Naive thymus-derived CD8-positive, alpha-beta T cell (primary cell): ENCODE measurements at places on chromosomes 13 and 19. TPM values are rescaled to one million over a fixed set of nuclear protein-coding genes. Genes with fewer than 3 reads are reported as not detected.

Gene CEACAM7
- polyA plus RNA-seq: not detected

Gene IFI30
- polyA plus RNA-seq: 7.1 TPM

Gene ZNF283
- 4.3 TPM for polyA plus RNA-seq

Gene FXYD5
- 544 TPM for polyA plus RNA-seq

Gene RPL28
- polyA plus RNA-seq: 559 TPM

Gene OR7A10
- polyA plus RNA-seq: not detected

Gene TEKTIP1
- not detected for polyA plus RNA-seq

- DNase-seq: peak; percentile 72
Observed at GRCh38 chr19:46542428-46543230, 47.0 kb upstream of the PNMA8B start.

GRCh38 chr13:95289020-95289444 lies 12.2 kb downstream of the ABCC4 start:
- DNase-seq: no peak

- no peak for DNase-seq
Observed at GRCh38 chr13:98175043-98175442, 2.0 kb downstream of the RNF113B start.

DNA sequence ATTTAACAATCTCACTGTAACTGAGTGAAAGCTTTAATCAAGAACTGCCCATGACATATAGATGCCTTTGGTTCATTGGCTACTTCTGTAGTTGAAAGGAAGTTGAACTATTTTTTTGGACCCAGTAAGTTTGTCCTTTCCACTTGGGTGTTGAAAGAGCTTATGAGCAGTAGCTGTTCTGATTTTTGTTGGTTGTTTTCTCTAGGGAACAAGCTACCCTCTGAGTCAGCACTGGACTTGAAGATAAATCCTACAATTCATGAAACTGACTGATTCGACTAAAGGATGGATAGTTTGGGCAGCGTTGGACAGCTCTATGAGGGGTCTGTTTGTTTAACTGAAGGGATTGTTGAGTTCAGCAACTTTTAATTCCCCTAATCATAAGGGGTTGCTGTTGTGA lies 101.0 kb downstream of the PAN3 start:
- no peak for DNase-seq

- DNase-seq: no peak
Observed at GRCh38 chr13:34628209-34628682, 313.8 kb upstream of the NBEA start.

DNA sequence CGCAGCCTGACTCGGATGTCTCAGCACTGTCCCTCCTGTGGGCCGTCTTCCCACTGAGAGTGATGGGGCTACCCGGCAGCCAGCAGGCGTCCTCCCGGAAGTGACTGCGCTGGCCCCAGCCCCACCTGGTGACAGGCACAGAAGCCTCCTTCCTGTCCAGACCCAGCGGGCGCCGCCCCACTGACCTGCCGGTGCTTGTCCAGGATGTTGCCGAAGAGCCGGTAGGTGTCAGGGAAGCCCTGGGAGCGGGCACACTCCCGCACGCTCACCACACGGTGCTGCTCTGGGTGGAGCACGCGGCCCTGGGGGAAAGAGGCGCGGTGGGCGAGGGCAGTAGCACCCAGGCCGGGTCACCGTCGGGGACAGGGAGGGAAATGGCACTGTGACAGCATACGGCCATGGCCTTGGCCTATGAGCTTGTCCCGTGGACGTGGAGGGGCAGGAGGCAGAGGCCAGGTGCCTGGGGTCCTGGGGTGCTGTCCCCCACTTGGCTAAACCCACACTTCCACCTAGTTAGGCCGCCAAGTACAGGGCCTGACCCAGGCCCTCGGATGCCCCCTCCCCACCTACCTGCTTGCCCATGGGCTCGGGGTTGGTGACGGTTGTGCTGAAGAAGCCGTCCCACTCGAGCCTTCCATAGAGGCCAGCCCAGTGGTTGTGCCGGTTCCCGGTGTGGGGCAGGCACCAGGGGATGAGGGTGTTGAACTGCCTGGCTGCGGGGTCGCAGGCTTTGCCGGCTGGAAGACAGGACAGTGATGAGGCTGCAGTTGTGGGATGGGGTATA lies 16.0 kb upstream of the EIF3G start:
- no peak for DNase-seq

DNA sequence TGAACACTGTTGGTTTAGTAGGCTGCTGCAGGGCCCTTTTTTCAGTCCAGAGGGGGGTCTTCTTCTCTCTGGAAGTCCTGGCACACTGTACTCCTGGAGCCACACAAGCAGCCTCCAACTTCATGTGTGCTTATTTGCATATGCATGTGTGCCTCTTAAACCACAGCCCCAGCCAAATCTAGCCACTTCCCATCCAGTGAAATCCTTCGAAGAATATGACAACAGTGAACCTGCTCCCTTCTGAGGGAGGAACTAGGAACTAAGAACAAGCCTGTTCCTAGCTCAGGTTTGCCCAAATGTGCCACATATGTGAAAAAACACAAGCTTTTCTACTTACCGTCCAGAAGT lies 348.5 kb downstream of the FOXO1 start:
- no peak for DNase-seq

- DNase-seq: no peak
Observed at GRCh38 chr19:33405254-33405552, 31.7 kb downstream of the CEBPG start.

DNA sequence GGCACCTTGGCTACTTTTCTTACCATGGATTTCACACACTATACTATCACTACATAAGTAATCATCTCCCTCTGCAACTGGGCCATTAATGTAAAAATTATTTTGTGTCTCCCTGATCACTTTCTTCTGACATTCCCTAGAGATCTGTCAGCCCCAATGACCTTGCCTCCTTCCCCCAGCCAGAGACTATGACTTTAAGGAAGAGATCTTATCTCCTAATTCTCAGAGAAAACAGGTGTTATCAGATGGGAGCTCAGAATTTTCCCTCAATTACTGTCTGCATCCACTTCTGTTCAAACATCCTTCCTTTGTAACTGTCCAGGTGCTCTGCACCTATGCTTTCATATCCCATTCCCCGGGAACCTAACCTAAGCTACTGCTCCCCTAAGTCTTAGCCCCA lies 397.5 kb downstream of the DIAPH3 start:
- DNase-seq: no peak

DNA sequence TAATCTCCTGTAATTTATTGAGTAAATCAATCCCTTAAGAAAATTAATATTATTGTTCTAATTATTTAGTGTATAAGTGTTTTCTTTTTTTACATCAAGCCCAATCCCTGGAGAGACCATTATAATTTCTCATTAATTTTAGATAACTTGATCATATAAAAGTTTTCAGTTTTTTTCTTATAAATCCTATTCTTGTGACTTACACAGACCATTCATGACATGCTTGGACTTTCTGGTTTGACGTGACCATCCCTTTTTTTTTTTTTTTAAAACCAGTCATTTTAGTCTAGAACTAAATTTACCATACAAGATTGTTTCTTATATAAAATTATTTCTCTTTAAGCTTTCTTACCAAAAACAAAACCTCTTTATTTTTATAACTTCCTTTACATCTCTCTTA lies 5.4 kb upstream of the MTRF1 start:
- DNase-seq: no peak

DNA sequence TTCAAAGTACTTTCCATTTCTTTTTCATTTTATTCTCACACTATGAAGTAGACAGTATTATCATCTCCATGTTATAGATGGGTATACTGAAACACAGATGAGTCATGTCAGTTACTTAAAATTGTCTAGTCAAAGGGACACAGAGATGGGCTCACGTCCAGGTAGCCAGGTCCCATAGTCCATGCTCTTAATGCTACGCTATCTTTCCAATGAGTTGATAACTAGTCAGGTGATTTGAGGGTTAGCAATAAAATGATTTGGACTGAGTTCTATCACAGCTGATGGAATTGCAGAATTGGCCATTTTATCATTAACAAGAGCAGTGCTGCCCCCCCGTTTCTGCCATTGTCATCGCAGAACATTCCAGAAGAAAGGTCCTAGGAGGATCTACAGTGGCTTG lies 318.9 kb downstream of the DLEU7 start:
- DNase-seq: no peak

DNA sequence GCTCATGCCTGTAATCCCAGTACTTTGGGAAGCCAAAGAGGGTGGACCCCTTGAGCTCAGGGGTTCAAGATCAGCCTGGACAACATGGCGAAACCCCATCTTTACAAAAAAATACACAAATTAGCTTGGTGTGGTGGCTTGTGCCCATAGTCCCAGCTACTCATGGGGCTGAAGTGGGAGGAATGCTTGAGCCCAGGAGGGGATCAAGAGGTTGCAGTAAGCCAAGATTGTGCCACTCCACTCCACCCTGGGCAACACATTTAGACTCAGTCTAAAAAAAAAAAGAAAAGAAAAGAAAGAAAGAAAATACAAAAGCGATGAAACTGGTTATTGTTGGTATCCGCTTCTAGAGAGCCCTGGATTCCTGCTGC lies 597.4 kb downstream of the UQCRFS1 start:
- DNase-seq: no peak

GRCh38 chr13:40146063-40146462 lies 490.6 kb downstream of the COG6 start:
- no peak for DNase-seq

DNA sequence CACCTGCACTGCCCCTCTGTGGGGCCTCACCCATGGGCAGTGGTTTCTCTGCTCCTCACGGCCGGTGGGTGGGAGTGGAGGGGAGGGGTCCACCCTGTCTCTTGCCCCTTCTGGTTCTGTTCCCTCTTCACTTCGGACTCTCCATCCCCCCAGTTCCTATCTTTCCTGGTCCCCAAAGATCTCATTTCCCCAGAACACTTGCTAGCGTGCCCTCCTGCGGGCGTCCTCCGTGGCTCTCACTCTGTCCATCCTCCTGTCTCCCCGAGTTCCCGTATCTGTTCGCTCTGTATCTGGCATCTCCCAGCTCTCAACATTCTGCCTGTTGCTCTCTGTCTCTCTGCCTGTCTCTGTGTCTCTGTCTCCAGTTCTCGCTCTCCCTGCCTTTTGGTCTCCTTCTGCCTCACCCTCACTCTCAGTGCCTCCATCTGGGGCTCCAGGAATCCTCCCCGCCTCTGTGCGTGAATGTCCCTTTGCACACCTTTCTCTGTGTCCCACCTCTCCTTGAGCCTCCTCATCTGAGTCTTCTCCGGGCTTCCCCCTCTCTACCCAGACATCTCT lies 363 bp downstream of the SPIB start:
- DNase-seq: no peak

- no peak for DNase-seq
Observed at GRCh38 chr19:41528106-41528505, 47.9 kb upstream of the CEACAM21 start.
